IPS DF 19.7 (cell line): ENCODE measurements at places on chromosomes 12 and 14.
A peak's percentile ranks its signal among the peaks of the same experiment; 100 is the strongest.

DNA sequence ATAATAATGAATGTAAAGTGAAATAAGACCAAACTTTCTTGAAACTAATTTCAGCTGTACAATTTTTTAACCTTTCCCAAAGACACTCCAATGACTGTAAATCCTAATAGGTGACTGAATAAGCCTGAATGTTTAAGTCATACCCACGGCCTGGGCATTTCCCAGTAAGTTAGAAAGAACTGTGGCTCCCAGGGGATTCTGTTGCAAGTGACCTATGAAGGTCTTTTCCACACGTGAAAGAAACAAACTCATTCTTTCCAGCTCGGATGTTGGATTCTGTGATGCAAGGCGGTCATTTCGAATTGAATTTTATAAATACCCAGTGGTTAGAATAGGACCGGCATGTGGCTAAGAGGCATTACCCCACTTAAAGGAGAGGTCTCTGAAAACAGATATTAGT lies 1134.4 kb downstream of the GALC start:
- DNase-seq: no peak

GRCh38 chr12:51181558-51181957 lies 8.6 kb upstream of the TFCP2 start:
- DNase-seq: no peak

GRCh38 chr12:128603573-128604115 lies 220.1 kb downstream of the SLC15A4 start:
- no peak for DNase-seq

DNA sequence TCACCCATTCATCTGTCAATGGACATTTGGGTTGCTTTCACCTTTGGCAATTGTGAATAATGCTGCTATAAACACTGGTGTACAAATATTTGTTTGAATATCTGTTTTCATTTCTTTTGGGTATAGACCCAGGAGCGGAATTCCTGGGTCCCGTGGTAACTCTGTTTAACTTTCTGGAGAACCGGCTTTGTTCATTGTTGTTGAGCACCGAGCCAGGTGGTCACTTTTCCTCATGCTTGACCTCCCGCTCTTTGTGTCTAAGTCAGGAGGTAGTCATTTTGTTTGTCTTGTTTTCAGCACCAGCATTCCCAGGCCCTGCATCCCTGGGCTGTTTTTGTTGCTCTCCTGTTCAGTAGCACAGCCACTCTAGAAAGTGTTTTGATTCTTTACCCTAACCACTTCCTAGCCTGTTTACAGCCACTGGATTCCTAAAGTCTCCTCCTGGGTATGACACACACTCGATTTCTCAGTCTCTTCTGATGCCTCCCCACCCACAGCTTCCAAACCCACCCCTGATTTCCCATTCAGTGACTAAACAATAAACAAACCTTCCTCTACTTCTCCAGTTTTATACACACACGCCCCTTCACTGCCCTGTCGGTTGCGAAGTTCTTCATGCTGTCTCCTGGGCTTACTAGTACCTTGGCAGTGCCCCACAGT lies 37.9 kb downstream of the B4GALNT3 start:
- no peak for DNase-seq

GRCh38 chr14:68377459-68377858 lies 415.4 kb downstream of the ZFP36L1 start:
- DNase-seq: no peak

- no peak for DNase-seq
Measured at GRCh38 chr12:1281683-1282366, 290.8 kb downstream of the ERC1 start.

DNA sequence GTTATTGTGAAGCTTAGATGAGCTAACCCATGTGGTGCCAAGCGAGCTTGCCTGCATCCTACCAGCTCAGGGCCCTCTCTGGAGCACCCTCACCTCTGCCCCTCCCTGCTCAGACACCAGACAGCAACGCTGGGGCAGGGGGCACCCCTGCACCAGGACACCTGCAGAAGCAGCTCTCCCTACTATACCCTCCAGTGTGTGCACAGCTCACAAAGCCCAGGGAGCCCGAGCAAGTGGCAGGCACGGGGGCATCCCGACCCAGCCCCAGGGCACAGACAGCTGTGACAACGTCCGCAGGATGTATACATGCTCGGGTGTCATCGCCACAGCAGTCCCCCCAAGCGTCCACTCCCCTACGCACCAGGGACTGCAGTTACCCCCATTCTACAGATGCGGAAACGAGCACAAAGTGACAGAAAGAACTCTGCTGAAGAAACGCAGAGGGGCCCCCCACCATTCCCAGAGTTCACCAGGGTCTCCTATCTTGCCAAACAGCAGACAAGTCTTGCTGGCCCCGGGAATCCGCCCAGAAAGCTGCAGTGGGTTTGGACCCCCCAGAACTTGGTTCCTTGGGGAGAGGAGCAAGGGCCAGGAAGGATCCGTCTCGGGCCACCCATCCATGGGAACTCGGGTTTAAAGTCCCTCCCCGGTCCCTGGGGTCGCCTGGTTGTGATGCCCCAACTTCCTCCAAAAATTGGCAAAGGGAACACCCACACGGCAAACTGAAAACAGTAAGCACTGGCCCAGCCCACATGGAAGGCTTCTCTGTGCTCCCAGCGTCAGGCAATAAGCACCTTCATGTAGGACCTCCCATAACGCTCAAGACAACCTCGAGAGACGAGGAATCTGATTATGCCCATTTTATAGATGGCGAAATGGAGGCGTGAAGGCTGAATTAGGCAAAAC lies 12.0 kb downstream of the NCOR2 start:
- no peak for DNase-seq

DNA sequence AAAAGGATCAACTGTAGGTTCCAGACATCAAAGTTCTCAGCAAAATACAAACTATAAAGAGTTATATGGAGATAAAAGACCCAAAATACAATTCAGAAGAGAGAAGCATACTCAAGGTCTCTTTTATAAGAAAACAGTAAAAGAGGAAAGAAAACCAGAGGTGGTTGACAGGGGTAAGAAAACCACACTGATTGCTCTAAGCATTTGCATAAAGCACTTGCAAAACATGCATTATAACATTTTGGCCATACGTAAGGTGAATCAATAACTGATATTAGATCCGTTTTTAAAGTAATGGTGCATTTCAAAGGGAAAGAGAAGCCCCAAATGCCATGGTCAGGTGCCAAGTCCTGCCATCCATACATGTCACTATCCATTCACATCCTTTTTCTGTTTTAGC lies 5.9 kb downstream of the DDHD1 start:
- DNase-seq: no peak

GRCh38 chr12:51369581-51369980 lies 21.6 kb downstream of the GALNT6 start:
- DNase-seq: no peak

DNA sequence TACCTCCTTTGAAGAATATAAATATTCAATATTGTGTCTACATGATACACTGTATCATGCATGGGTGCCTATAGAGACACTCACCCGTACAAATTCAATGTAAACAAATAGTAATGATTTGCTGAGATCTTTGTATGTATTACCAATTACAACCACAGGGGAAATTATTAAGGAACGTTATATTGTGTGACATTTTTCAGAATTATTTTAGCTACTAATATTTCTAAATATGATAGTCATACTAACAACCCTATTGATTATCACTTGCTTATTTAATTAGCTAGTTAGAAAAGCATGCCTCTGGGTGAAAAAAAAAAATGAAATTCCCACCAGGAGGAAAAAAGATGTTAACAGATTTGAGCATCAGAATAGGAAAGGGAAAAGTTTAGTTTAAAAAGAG lies 2.1 kb downstream of the SOX5 start:
- no peak for DNase-seq

- no peak for DNase-seq
Measured at GRCh38 chr14:25140411-25140810, 90.5 kb upstream of the STXBP6 start.

DNA sequence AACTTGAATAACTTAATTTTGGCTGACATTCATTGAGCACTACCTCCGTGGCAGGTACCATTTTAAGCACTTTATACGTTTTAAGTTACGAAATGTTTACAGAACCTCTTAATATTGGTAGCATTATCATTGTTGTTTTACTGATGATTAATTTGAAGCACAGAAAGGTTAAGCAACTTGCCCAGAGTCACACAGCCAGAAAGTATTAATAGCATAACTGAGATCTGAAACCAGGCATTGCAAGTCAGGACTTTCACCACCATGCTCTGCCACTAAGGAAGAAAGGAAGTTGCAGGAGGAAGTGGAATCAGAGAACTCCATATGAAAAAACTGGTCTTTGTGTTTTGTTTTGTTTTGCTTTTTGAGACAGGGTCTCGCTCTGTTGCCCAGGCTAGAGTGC lies 28.2 kb upstream of the BCAT1 start:
- no peak for DNase-seq

DNA sequence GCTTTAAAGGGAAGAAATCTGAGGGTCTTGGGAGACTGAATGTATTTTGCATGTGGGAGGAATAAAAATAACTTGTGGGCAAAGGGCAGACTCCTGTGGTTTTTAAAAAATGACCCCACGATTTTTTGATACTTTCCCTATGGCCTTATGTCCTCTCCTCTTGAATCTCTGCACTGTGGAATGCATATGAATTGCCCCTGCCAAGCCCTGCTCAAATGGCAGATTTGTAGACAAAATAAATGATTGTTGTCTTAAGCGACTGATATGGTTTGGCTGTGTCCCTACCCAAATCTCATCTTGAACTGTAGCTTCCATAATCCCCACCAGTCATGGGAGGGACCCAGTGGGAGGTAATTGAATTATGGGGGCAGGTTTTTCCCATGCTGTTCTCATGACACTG lies 223.8 kb downstream of the DACT1 start:
- DNase-seq: no peak

DNA sequence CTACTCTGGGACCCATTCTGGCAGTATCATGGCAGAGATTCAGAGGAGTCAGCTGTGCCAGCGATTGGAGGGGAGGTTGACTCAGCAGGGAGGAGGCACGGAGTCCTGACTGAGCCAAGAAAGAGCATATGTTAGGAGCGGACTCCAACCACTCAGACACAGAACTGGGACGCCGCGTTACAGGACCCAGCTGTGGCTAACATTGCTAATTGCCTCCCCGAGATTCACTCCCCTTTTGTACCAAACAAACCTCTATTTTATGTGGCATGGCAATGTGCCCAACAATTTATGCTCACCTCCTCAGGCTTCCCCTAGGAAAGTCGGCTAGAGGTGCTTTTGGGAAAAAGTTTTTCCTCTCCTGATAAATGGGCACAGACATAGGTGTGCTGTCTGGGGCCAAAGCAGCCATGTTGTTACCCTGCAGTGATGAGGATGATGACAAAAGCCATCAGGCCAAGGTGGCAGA lies 15.2 kb upstream of the CLIP1 start:
- DNase-seq: no peak

GRCh38 chr14:103879570-103880347 lies 32.4 kb upstream of the PPP1R13B start:
- DNase-seq: no peak

DNA sequence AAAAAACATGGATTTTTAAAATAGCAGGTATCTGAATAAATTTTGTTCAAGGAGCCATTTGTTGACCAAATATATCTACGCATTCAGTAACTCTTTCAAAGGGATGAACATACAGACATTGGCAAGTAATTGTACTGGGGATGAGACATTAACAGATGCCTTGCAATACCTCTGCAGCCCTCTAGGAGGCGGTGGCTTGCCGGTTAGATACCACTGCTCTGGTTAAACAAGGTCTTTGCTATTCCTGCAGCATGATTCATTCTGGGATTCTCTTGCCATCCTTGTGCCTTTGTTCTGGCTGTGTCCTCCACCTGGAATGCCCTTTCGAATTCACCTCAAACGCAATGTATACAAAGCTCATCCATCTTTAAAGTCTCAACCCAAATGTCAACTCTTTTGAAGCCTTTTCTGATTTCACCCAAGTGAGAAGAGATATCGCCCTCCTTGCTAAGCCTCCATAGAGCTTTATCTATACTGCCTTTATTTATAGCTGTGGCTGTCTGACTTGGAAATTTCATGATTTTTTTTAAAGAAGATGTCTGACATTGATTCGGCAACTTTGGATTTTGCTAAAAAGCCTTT lies 131.0 kb upstream of the SRRM4 start:
- no peak for DNase-seq

- no peak for DNase-seq
Measured at GRCh38 chr14:93114713-93115068, 1.0 kb downstream of the ITPK1 start.

DNA sequence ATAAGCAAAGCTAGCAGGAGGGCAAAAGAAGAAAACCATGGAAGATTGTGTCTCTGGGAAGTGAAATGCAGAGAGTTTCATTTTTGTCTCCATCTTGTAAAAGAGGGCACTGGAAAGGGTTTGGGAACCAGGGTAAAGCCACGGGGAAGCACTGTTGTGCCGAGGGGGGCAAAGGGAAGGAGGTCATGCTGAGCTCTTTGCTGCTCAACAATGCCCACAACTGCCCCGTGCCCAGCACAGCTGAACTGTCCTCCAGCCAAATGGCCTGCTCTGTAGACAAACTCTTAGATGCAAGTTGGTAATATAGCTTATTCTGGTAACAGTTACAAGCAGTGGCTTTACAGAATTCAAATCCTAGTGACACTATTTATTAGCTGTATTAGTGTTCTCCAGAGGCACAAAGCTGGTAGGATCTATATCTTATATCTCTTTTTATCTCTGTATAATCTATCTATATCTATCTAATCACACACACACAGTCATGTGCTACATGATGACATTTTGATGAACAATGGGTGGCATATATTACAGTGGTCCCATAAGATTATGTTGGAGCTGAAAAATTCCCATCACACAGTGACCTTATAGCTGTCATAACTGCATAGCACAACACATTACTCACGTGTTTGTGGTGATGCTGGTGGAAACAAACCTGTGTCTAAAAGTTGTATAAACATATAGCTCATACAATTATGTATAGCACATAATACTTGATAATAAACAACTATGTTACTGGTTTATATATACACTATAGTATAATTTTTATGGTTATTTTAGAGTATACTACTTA lies 203.4 kb upstream of the DDHD1 start:
- no peak for DNase-seq

- DNase-seq: no peak
Measured at GRCh38 chr14:34867199-34867598, 8.0 kb downstream of the BAZ1A start.

GRCh38 chr14:33938131-33938949 lies 12.5 kb downstream of the EGLN3 start:
- no peak for DNase-seq

GRCh38 chr12:68577949-68578348 lies 32.8 kb upstream of the RAP1B start:
- DNase-seq: no peak

- no peak for DNase-seq
Measured at GRCh38 chr14:23663127-23663526, 27.0 kb downstream of the DHRS2 start.

DNA sequence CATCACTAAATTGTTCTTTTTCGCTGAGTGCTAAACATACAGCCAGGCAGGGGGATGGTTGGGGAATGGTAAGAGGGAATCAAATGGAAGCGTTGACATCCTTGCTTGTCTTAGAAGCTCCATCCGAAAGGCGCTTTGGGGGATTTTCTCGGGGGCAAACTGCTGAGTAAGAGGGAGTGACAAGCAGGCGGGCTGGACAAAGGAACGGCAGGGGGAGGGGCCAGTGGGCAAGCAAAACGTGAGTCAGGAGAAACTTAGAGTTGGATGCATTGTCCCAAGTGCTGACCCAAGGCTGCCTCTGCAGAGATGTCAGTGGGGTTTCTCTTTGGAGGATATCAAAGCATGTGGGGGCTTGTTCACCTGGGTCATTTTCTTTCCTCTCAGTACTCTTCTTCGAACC lies 480.5 kb downstream of the VRK1 start:
- peak; percentile 50 for DNase-seq
